ENCODE measurements at places on chromosomes 12 and 14.

- no peak for DNase-seq
These were observed 51.3 kb downstream of the FAM222A start for GRCh38 chr12:109764776-109765445.

GRCh38 chr12:11958221-11959091, 112.3 kb upstream of the BCL2L14 start:
- DNase-seq = no peak

DNA sequence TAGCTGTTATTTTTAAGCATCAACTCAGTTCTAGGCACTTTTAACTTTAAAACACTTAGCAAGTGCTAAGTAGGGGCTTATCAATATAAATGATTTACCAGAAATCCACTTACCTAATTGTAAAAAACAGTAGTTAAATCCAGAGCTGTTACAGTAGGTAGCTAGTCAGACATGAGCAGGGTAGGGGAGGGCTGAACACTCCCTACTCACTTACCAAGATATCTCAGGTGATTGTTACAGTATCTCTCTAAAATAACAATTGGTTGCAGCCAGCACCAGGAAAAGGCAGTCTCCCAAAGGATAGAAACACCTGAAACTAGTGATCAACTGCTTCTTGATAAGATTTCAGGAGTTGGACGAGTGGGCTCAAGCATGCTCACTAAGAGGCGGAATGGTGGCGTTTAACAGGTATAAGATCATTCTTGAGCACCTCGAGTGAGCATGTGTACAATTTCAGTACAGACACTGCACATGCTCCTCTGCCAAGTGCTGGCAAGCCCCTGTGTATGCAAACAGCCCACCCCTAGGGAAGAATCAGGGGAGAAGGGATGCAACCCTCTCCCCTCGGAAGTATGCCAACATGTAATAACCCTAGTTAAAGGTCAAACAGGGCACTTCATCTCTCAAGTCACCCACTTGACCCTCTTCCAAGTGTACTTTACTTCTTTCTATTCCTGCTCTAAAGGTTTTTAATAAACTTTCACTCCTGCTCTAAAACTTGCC, 1113.6 kb upstream of the SEL1L start:
- no peak for DNase-seq

- no peak for DNase-seq
These were observed 45.0 kb downstream of the PPP1R13B start for GRCh38 chr14:103802356-103802755.

- no peak for DNase-seq
These were observed 210.9 kb downstream of the ERC1 start for GRCh38 chr12:1201886-1202285.

DNA sequence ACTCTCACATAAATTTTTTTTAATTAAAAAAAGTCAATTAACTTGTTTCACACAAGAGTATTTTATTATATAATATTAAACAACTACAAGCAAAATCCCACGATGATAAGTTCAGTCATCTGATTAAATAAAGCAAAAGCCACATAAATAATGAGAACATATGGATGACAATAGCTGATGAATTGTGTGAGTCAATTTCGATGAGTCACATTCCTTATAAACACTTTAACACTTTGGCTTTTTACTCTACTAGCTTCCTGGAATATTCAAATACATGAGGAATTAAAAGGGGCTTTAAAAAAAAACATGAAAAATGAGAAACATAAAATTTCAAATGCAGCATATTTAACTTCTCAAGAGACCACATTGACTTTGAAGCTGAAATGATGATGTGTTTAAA, 95.3 kb downstream of the BCAT1 start:
- no peak for DNase-seq

DNA sequence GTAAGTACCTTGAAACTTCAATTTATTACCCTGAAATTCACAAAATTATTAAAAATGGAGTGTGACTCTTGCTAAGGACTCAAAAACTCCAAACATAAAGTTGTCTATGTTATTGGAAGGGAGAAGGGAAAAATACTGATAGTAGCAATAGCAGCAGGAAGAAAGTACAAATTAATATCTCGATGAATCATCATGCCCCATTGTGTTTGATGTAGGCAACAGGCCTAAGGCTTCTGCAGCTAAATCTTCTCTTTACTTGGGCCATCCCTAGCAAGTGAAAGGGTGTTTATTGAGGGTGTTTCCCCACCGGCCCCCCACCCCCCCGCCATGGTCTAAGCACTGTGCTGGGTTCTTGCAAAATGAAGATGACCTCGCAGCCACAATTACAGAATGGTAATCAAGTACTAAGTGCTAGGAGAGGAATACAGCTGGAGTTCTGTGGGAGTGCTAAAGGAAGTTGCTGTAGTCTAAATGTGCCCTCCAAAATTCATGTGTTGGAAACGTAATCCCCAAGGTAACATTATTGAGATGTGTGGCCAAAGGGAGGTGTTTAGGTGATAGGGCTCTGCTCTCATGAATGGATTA, 76.5 kb downstream of the SNAPC1 start:
- DNase-seq = no peak

DNA sequence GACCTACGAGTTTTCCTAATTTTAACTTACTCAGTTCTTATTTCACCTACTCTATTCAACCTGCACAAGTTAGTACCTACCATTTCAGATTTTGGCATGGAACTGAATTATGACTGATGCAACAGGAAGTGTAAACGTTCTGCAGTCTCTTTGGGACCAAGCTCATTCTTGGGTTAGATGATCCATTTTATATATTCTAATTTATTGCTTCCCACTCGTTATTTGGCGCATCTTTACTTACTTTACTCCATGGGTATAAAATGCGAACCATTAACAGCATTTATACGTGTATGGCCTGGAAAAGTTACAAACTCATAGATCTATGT, 1.0 kb upstream of the EML1 start:
- no peak for DNase-seq

DNA sequence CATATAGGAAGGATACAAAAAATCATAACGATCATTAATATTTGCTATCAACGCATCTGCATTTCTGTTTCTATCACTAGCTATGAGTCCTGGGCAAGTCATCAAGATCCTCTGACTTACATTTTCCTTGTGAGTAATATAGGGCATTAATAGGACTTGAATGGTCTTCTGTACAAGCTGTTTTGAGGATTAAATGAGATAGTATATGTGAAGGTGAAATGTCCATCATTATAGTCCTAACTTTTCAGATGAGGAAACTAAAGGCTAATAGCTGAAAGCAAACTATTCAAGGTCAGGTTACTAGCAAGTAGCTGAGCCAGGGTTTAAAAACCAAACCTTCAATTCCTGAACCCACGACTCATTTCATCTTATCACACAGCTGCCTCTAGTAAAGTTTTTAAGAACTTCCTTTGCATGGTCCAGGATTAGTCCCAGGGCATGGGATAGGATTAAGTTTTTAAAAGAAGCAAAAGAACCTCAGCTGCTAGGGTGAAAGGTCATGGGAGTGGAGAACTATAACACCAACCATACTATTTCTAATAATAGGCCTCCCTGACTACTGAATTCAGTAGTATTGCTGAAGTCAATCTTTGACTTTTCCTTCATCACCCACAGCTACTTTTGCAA, 101.4 kb upstream of the ADAMTS20 start:
- DNase-seq = no peak

DNA sequence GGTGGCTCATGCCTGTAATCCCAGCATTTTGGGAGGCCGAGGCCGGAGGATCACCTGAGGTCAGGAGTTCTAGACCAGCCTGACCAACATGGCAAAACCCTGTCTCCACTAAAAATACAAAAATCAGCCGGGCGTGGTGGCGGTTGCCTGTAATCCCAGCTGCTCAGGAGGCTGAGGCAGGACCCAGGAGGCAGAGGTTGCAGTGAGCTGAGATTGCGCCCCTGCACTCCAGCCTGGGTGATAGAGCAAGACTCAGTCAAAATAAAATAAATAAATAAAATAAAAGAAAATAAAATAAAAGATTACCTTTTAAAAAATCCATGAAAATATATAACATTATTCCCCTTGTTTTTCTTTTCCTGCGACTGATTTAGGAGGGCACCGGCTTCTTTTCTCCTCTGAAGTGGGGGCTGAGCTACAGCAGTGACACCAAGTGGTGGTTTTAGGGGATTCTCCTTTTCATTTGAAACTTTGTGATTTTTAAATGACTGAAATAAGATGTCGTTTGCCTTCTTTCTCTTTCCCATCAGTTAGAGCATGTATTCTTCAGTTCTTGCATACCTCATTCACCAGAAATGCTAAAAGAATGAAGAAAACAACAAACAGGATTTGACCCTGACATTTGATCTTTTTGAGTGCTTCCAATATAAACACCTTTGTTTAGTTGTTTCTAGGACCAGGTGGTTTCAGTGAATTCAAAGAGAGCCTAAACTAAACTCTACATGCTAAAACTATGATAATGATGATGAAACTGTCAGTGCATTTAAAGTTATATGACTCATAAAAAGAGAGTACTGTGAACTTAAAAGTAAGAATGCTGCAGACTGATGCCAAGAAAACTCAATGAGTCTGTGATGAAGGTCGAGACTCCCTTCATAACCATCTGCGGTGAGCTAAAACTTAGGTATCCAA, 22.6 kb upstream of the PKP2 start:
- DNase-seq = no peak

DNA sequence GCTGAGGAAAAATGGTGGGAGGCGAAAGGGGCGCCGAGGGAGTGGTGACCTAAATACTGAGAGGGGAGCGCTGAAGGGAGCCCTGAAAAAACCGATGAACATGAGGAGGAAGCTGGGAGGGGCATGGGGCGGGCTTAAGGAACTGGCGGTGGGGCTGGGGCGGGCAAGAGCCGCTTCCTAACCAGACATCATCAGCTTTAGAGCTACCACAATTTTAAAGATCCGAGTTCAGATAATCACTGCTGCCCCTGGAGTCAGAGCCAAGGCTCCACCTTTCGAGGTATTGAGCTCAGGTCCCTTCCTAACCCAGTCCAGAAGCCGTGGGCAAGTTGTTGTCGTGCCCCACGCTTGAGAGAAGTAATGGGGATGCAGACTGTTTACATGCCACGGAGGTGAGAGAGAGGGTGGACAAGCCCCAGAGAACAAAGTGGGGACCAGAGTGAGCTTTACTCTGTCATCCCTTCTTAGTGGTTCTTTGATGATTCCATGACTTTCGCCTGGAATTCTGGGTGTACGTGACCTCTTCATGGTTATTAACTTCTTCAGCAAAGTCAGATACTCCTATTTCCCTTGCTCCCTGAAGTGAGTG, 393 bp downstream of the ORMDL2 start:
- DNase-seq = no peak

- no peak for DNase-seq
These were observed 120.2 kb downstream of the SLC16A7 start for GRCh38 chr12:59716043-59716442.

DNA sequence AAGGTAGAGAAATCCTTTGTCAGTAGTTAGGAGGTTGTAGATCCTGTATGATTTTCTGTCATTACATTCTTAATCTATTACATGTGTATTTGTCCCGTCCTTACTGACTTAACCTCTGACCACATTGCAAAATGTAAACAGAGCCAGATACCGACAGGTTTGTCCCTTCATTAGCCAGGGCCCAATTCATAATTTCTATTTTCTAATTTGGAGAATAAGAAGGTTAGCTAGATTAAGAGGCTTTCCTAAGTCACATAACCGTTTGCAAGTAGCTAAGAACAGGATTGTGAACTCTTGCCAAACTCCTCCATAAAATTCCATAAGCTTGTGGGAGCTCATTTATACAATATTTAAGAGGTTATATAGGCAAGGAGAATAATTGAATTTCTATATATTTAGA, 352.6 kb downstream of the RAD51B start:
- no peak for DNase-seq

DNA sequence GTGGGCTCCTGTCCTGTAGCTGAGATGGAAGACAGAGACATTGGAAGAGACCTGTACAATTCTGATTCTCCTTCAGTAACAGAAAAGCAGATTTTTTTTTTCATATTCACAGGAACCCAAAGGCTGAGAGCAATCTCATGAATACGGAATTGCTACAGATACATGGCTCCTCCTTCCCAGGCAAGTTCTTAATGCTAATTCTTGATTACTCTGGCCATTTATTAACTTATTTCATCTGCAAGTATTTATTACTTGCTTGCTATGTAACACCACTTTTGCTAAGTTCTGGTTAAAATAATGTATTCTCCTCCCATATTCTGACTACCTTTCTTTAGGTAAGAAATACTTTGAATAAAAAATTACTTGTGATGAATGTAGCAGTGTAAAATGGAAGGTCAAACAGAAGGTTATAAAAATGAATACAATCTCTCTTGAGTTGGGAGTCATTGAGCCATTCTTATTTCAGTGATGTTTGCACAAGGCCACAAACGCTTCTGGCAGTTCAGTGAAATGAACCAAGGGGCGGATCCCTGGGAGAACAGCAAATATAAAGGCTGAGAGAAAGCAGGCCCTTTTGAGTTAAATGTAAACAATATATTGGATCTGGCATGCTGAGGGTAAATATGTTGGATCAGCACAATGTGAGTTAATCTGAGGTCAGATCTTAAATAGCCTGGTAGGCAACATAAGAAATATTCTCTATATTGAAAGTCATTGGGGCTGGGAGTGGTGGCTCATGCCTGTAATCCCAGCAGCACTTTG, 37.6 kb downstream of the MUCL1 start:
- DNase-seq = peak; percentile 96

DNA sequence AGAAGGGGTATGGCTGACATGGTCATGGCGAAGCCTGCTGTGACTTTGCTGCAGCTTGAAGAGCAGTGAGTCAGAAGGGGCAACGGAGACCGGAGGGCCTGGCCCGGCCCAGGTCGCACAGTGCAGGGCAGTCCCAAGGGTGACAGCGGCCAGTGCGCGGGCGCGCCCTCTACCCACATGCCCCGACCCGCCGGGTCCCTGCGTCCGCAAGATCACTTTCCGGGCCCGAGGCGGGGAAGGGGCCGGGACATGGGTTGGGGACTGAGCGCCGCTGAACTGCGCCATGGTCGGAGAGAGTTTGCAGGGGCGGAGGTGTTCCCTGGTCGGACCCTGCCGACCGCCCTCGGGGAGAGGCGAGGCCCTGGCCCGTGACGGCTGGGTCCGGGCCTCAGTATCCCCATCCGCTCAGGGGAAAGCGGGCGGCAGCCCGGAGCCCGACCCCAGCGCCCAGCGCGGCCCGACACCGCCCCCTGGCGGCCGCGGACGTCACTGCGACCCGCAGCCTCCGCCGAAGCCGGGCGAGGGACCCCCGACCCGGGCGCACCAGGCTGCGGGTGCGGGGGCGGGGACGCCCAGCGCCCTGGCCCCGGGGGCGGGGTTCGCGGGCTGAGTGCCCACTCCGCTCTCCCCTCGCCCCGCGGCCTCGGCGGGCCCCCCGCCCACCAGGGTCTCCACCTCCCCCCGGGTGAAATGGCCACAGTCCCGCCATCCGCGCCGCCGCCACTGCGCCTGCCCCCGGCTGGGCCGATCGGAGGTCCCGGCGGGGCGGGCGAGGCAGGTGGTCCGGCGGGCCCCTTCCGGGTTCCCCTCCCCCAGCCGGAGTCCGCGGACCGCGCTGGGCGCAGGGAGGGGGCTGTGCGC, 7.2 kb upstream of the ANKRD9 start:
- DNase-seq = no peak

DNA sequence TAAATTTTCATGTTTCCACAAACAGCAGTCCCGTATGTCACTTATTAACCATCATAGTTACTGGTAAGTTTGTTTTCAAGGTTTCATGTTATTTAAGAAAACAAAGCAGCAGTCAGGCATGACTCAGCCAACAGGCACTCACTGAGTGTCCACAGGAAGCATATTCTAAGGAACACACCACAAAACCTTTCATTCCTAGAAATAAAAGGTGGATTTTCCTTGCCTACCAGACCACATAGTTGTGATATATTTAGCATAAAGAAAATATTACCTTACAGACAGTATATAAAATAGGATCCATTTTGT, 143.3 kb upstream of the AVPR1A start:
- no peak for DNase-seq

All from NCI-H1417 treated with DMSO at 0.1 percent for 48 hours (cell line).